ENCODE measurements at places on chromosomes 5 and 9.

GRCh38 chr5:142322747-142323479, 1.9 kb downstream of the SPRY4 start:
- DNase-seq, result no peak

DNA sequence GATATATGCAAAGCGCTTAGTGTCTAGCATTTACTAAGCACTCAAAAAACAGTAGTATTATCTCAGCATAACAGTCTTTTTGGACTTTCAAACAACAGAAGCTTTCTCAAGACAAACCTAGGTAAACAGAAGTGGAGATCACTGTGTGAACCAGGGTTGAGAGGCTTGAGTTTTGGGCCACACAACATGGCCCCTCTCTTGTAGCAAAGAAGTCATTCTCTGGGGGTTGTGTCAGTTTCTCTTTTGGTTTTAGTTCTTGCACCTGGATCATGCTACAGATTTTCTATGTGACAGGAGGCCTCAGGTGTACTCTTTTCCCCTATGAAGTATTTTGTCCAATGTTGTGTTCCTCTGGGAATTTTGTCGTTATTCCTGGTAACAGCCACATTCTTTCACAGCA, 30.0 kb downstream of the INSYN2B start:
- no peak for DNase-seq

DNA sequence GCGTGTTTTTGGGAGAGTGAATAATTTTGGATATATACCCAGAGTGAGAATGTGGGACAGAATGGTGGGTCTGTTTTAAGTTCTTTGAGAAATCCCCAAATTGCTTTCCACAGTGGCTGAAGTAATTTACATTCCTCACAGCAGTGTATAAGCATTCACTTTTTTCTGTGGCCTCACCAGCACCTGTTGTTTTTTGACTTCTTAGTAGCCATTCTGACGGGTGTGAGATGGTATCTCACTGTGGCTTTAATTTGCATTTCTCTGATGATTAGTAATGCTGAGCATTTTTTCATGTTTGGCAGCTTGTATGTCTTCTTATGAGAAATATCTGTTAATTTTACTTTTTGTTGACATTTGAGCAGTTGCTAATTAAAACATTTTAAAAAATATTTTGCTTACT, 9.4 kb upstream of the SPATA31D1 start:
- DNase-seq, result no peak

DNA sequence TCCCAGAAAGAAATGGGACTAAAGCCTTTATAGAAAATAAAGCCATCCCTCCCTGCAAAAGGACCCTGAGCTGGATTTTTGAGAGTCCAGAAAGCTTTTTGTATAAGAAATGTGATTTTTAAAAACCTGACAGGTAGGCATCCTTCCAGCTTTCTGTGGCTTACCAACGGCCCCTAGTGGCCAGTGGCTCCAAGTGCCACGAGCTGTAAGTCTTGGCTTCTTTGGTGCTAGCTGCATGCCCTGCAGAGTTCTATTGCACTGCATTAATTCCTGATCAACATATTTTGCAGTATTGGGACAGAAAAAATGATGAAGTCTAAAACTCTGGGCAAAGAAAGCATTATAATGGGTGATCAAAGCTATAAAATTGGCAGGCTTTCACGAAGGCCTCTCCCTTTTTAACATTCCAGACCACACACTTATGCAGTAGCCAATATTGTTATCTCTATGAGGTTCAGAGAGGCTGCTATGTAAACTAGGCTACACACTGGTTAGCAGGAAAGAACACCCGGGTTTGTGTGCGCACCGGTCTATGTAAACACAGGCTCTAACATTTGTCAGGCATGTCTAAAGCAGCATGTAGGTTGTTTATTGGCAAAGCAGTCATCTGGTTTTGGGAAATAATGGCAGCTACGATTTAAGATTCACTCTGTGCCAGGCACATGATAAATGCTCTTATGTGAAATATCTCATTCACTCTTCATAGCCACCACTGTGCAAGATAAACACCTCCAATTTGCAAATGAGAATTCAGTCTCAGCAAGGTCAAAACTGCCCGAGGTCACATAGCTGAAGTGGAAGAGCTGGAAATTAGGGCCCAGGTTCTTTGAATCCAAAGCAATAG, 55.2 kb downstream of the NMUR2 start:
- DNase-seq, result peak; percentile 58
